Brain microvascular endothelial cell (primary cell): ENCODE measurements at places on chromosomes 3 and 15.

- DNase-seq = peak; percentile 33
Observed at GRCh38 chr3:192851821-192852372, 65.8 kb downstream of the MB21D2 start.

- DNase-seq = peak; percentile 3
Observed at GRCh38 chr15:69825941-69826818, 271.5 kb downstream of the TLE3 start.

- no peak for DNase-seq
Observed at GRCh38 chr3:113185194-113185835, 26.0 kb upstream of the BOC start.

- no peak for DNase-seq
Observed at GRCh38 chr3:184812662-184813042, 686 bp downstream of the VPS8 start.

DNA sequence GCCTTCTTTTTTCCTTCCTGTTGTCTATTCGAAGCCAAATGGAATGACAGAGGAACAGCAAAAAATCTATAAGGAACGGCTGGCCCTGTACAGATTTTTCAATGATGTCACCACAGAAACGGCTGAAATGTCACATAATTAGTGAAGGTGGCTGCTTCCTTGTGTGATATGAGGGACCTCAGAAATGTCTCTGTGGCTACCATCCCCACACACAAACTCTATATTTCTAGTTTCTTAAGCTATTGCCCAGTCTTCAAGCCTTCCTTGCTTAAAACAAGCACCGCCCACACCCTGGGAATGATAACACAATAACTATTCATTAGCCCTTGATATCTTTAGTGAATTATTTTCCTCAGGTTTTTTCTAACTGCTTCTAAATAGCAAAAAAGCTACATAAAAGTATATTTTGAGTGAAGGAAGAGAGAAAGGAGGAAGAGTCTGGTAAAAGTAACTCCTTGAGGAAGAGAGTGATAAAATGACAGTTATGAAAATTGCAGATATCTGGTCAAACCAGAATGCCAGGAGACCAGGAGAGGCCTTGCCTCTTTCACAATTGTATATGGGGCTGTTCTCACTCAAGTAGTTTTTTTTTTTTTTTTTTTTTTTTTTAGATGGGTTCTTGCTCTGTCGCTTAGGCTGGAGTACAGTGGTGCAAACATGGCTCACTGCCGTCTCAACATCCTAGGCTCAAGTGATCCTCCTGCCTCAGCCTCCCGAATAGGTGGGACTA is 38.7 kb downstream of the FMN1 start:
- no peak for DNase-seq

GRCh38 chr3:164748626-164749025 is 329.7 kb downstream of the SI start:
- no peak for DNase-seq

- no peak for DNase-seq
Observed at GRCh38 chr3:198088421-198088955, 128.5 kb downstream of the LMLN start.

DNA sequence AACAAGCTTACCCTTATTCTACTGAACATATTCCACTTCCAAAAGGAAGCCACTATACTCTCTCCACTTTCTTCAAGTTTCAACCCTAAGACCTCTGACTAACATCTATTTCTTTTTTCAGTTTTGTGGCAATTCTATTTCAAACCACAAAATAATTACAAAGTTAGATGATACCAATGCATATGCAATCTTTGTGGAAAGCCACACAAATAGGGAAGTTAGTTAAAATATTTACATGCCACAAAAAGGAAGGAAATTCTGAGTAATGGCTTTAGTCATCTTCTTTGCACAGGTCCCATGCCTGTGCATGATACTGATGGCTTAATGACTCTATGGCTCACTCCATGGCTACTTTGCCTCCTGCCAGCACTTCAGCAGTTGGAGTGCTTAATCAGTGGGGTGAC is 57.0 kb upstream of the MCTP2 start:
- DNase-seq = peak; percentile 42
